ENCODE measurements at places on chromosomes 11 and 22.

DNA sequence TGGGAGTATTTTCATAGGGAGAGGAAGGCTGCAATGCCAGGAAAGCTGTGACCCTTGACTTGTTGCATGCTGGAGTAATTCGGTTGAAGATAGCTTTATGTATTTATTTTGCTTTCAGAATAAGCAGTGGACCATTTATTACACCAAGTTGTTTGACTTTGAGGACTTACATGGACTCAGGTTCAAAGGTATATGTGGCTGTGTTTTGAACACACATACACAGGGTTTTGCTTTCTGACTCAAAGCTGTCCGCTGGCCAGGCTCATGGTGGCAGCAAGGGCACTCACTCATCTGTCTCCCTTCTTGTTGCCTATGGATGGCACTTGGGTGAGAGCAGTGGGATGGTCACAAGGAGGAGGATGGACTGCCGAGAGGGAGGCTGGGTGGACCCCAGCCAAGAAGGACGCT lies 6.5 kb downstream of the TIMP3 start:
- DNase-seq: no peak

GRCh38 chr22:49141761-49142160 lies 685.9 kb downstream of the BRD1 start:
- DNase-seq: no peak

DNA sequence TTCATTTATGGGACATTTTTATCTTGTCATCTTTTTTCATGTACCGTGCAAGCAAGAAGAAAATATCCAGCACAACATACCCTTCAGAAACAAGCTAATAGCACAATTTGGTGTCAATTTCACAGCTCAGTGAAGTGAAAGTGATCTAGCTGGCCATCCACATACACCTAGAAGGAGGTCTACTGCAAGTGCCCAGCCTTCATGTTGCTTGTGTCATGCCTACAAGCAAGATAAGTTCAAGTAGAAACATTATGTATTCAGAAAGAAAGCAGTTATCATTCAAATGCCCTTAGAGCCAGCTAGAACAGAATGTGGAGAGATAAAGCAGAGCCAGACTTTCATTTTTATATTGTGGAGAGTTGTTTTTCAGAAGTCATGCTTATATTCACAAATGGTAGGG lies 325.7 kb upstream of the PITPNB start:
- DNase-seq: no peak

- DNase-seq: no peak
Measured at GRCh38 chr11:75792127-75792731, 22.8 kb upstream of the UVRAG start.

DNA sequence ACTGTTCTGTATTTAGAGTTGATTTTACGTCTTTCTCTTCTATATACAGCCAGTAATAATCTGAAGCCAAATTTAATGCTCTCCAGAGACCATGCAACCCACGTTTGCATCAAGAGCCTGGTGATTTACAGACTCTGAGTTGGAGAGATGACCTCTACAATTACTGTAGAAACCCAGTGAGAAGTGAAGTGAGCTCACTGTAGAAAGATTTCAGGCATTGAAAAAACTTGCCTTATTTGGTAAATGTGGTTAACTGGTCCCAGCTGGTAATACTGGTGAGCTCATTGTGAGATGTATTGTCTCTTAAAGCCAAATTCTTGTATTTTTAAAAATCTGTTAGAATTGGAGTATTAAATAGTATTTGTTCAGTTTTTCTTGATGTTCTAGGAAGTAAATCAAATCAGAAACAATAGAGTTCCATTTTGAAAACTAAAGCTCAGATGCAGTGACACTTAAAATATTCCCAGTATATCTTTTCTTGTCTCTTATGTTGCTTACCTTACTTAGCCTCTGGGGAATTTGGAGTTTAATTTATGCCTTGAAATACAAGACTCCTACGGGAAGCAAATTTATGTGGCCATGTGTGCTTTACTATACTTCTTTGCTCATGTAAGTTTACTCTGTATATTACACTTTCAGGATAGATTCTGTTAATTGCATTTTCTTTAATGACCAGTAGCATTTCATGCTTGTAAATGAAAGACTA lies 189.9 kb downstream of the ARHGAP42 start:
- DNase-seq: no peak

Measured in stimulated activated CD4-positive, alpha-beta T cell treated with anti-CD3 and anti-CD28 coated beads, Interleukin-4, amount 100 ng/mL, for 24 hours (primary cell).